Astrocyte (in vitro differentiated cells and primary cell): ENCODE measurements at places on chromosomes 6 and 20. TPM values are rescaled to one million over a fixed set of nuclear protein-coding genes. Genes with fewer than 3 reads are reported as not detected.

Gene SRSF12
- 7.0 and 9.2 TPM in 2 replicates for total RNA-seq

DNA sequence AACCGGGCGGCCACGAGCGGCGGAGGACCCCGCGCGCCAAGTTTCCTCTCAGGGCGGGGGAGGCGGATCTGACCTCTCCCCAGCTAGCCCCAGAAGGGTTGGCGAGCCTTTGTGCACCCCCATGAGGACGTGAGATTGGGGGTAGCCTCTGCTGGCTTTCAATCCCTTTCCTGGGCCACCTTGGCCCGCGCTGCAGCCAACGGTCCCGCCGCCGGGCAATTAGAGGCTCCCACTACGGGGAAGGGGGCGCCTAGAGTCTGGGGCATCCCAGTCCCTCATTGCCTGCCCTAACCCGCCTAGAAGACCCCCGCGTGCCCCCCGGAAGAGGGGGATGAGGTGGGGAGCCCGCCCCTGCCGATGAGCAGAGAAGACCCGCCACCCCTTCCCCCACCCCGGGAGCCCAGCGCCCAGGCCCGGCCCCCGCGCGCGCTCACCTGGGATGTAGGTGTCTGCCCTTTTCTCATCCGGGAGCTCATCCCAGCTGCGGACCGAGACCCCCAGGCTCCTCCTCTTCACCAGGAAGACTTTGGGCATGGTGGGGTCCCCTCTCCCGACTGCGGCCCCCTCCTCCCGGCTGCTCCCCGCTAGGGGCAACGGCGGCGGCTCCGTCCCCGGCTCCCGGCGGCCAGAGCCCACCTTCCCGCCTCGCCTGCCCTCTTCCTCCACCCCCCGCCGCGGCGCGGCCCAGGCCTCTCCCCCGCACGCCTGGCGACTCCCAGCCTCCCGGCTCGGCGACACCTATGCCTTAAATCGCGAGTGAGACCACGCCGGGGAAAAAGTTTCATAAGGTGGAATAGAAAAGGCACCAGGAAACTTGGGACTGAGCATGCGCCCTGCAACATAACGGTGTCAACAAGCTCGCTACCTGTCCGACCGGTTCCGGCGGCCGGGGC is at the start of gene OVOL2:
Gene OVOL2 (minus strand): TSS at position 816 of the 893 bp plus-strand sequence. CDS start 282 bp downstream, at position 534.
- peaks cover 62% of the 10 kb centered on the region for H3K27me3 ChIP-seq
- DNase-seq = no peak
- H3K4me3 ChIP-seq = no peak within 1 kb of the TSS
- H3K36me3 ChIP-seq = no peaks in the 10 kb centered on the region
- no peaks in the 10 kb centered on the region for H3K4me1 ChIP-seq
- no peak within 1 kb of the TSS for H3K27ac ChIP-seq

Gene MAS1
- not detected in 2 replicates for total RNA-seq

GRCh38 chr6:67811239-67812037 is 823.6 kb upstream of the ADGRB3 start:
- no peaks in the 10 kb centered on the region for H3K4me1 ChIP-seq
- DNase-seq = no peak
- no peak overlapping the region for H3K4me3 ChIP-seq
- no peaks in the 10 kb centered on the region for H3K27me3 ChIP-seq
- H3K36me3 ChIP-seq = no peaks in the 10 kb centered on the region

DNA sequence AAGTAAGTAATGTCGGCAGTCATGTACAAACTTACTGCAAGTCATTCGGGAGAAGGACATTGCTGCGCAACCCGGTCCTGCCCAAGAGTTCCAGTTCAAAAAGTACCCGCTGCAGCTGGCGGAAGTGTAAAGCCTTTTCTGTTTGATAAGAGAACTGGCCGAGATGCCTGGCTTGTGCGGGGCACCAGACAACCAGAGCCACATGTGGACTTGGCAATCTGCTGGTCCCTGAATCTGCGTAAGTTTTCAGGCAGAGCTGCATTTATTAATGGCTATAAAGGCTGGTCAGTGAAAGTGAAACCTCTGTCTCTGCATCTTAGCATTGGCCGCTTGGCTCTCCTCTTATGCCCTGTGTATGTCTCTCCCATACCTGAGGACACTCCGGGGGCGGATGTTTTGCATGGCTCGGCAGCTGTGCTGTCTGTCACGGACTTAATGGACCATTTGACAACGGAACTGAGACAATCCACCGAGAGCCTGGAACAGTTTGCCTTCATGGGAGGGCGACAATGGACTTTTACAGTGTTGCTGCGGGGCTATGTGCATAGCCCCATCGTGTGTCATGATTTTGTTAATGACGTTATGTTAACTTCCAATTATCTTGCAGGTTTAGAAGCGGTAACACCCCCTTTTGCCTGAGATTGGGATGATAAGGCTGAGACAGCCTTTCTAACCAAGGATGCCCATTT is 19.8 kb upstream of the RGS17 start:
- no peak overlapping the region for H3K27ac ChIP-seq
- no peaks in the 10 kb centered on the region for H3K4me1 ChIP-seq
- no peaks in the 10 kb centered on the region for H3K36me3 ChIP-seq
- DNase-seq = no peak
- H3K4me3 ChIP-seq = no peak overlapping the region

DNA sequence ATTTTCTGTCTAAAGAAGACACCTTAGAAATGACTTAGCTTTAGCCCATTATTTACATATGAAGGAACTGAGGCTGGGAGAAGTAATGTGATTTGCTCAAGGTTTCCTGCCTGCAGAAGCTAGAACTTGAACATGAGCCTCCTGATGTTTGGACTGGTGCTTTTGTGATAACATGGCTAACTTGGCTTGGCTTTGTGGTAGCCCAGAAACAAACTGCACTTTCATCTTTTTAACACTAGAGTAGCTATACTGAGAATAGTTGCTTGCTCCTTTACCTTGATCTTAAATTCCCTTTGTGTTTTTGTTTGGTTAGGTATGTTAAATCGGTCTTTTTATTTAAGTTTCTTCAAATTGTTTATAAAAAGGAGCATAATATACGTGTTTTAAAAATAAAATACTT is 163.5 kb upstream of the MANEA start:
- H3K27me3 ChIP-seq = no peaks in the 10 kb centered on the region
- no peak for DNase-seq
- H3K27ac ChIP-seq = no peak overlapping the region

- no peak for DNase-seq
- no peaks in the 10 kb centered on the region for H3K36me3 ChIP-seq
- no peaks in the 10 kb centered on the region for H3K27me3 ChIP-seq
- H3K27ac ChIP-seq = no peak overlapping the region
These were observed 104.2 kb upstream of the CNKSR3 start for GRCh38 chr6:154614641-154615040.

DNA sequence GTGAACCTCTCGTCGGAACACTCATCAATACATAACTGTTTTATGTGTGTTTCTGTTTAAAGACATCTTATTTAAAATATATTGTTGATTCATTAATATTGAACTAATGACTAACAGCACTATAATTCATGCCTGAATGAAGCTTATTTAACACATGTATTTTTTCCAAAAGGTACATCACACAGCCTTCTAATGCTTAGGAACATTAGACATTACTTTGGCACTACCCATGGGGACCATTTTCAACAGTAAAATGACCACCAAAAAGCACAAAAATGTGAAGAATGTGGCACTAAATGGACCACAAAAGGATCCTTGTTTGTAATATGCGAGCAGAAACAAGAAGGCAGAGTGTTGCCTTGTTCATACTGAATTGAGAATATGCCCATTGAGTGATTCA is 109.2 kb downstream of the CEP57L1 start:
- H3K27me3 ChIP-seq = no peaks in the 10 kb centered on the region
- H3K4me1 ChIP-seq = no peaks in the 10 kb centered on the region

DNA sequence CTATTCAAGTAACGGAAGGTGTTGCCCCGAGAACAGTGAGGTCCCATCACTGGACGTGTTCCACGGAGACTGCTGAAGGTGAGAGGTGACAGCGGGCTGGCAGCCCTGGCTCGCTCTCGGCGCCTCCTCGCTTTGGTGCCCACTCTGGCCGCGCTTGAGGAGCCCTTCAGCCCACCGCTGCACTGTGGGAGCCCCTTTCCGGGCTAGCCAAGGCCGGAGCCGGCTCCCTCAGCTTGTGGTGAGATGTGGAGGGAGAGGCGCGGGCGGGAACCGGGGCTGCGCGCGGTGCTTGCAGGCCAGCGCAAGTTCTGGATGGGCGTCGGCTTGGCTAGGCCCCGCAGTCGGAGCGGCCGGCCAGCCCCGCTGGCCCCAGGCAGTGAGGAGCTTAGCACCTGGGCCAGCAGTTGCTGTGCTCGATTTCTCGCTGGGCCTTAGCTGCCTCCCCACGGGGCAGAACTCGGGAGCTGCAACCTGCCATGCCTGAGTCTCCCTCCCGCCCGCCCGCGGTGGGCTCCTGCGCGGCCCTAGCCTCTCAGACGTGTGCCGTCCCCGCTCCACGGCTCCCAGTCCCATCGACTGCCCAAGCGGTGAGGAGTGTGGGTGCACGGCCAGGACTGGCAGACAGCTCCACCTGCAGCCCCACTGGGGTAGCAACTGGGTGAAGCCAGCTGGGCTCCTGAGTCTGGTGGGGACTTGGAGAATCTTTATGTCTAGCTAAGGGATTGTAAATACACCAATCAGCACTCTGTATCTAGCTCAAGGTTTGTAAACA is 77.6 kb downstream of the RNF182 start:
- no peak for DNase-seq
- peaks cover 5% of the 10 kb centered on the region for H3K27me3 ChIP-seq
- H3K4me1 ChIP-seq = peaks cover 15% of the 10 kb centered on the region
- no peak overlapping the region for H3K27ac ChIP-seq
- no peaks in the 10 kb centered on the region for H3K36me3 ChIP-seq
- no peak overlapping the region for H3K4me3 ChIP-seq

DNA sequence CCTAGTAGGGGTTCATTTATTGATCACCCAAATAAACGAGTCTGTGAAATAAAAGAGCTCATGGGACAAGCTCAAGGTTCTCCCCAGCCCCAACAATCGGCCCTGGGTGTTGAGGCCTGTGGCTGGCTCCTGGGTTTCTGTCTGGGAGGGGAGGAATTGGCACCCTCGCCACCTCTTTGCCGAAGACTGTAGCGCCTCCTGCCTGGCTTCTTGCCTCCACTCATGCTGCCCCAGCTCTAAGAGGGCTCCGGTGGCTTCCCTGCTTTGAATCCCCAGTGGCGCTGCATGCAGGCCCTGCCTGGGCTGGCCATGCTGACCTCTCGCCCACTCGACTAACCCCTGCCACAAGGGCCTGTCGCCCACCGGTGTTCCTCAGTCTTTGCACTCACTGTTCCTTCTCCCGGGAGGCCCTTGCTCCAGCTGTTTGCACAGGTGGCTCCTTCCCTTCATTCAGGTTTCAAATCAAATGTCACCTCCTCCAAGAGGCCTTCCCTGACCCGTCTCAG is 5.4 kb downstream of the MLN start:
- DNase-seq = no peak
- H3K4me3 ChIP-seq = no peak overlapping the region
- H3K36me3 ChIP-seq = no peaks in the 10 kb centered on the region
- no peak overlapping the region for H3K27ac ChIP-seq
- peaks cover 8% of the 10 kb centered on the region for H3K4me1 ChIP-seq
- peaks cover 9% of the 10 kb centered on the region for H3K27me3 ChIP-seq

Gene FAM83B
- 0.79 and 1.9 TPM in 2 replicates for total RNA-seq

DNA sequence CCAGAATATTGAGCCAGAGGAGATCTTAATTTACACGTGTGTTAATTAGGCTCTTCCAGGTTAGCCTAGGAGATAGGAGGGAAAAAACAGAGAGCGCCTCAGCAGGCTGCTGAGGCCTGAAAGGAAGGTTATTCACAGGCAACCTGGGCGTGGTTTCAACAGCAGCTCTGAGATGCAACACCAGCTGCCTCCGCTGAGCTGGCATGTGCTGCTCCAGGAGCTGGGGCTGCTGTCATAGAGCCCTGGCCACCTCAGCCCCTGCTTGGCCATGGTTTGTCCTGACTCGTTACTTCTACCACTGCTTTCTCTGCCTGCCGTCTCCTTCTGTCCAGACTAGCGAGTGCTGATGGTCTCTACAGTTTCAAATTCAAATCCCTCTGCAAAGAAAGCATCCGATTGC is 32.4 kb upstream of the RPP40 start:
- no peaks in the 10 kb centered on the region for H3K4me1 ChIP-seq
- no peak overlapping the region for H3K4me3 ChIP-seq
- DNase-seq = peak; percentile 41
- no peak overlapping the region for H3K27ac ChIP-seq
- H3K27me3 ChIP-seq = no peaks in the 10 kb centered on the region
- H3K36me3 ChIP-seq = no peaks in the 10 kb centered on the region

GRCh38 chr6:15036690-15037245 is 209.1 kb upstream of the JARID2 start:
- H3K4me3 ChIP-seq = no peak overlapping the region
- H3K27me3 ChIP-seq = no peaks in the 10 kb centered on the region
- no peaks in the 10 kb centered on the region for H3K36me3 ChIP-seq
- H3K4me1 ChIP-seq = no peaks in the 10 kb centered on the region
- DNase-seq = no peak

DNA sequence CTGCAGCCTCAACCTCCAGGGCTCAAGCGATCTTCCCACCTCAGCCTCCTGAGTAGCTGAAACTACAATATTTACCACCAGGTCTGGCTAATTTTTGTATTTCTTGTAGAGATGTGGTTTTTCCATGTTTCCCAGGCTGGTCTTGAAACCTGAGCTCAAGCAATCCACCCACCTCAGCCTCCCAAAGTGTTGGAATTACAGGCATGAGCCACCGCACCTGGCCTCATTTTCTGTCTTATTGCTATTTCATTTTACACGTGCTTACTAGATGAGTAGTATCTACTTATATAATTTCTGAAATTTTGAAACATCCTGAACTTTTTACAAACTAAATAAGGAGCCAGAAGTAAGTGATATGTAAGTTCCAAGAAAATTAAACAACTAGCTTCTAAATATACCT is 34.6 kb downstream of the CLIC5 start:
- peaks cover 4% of the 10 kb centered on the region for H3K27me3 ChIP-seq
- H3K4me3 ChIP-seq = no peak overlapping the region
- DNase-seq = no peak
- no peaks in the 10 kb centered on the region for H3K4me1 ChIP-seq
- H3K36me3 ChIP-seq = no peaks in the 10 kb centered on the region

Gene RCAN2
- total RNA-seq = 9.9 and 10.6 TPM in 2 replicates

GRCh38 chr6:13916230-13916944 is 8.4 kb upstream of the RNF182 start:
- H3K4me1 ChIP-seq = peaks cover 9% of the 10 kb centered on the region
- no peaks in the 10 kb centered on the region for H3K27me3 ChIP-seq
- H3K4me3 ChIP-seq = no peak overlapping the region
- H3K27ac ChIP-seq = no peak overlapping the region
- no peaks in the 10 kb centered on the region for H3K36me3 ChIP-seq
- DNase-seq = peak; percentile 53

DNA sequence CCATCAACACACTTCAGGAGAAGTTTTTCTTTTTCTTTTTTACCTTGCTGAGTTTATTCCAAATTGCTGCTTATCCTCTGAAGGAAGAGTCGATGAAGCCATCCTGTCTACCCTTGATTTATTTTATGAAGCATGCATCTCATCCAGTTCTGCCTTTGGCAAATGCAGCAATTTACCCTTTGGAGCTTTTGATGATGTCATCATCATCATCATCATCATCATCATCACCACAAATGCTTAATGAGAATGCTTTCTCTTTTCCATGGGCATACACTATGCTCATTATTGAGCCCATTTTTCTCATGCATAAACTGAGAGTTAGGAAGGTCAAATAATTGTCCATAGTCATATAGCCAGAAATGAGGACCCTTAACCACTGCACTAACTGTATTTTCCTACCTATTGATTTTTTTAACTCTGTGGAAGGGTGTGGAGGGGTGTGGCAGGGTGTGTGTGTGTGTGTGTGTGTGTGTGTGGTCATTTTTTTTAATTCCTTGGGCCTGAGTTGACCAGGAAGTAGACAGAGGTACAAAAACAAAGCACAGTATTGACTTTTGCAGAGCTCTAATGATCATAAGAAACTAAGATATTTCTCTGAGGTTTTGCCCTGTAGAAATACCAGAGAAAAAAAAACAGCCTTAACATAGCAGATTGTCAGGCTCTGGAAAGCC is 82.8 kb downstream of the COL9A1 start:
- no peak overlapping the region for H3K27ac ChIP-seq
- no peak overlapping the region for H3K4me3 ChIP-seq
- H3K4me1 ChIP-seq = no peaks in the 10 kb centered on the region
- no peaks in the 10 kb centered on the region for H3K36me3 ChIP-seq
- no peak for DNase-seq
